WTC11 (cell line): ENCODE measurements at places on chromosomes 4 and X.

GRCh38 chrX:49840679-49841078 is 11.6 kb downstream of the PAGE4 start:
- peak; percentile 79 for DNase-seq

GRCh38 chr4:139457318-139457717 is 3.4 kb downstream of the RAB33B start:
- DNase-seq: no peak

DNA sequence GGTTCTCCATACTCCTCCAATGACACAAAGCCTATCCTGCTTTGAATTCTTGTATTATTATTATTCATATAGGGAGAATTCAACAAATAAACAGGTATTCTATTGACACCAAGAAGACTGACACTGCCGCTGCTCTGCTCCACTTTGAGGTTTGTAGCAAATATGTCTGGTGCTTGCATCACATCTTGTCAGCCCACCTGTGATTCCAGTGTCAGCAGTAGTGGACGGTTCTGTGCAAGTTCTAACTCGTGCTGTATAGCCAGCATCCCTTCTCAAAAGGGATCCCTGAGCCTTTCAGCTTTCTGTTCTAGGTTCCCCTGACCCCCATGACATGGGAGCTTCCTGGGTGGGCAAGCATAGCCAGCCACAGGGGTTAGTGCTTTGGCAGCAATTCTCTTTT is 296.0 kb upstream of the FTHL17 start:
- DNase-seq: no peak

GRCh38 chrX:156001001-156001666 is 3.6 kb downstream of the IL9R start:
- DNase-seq: no peak

DNA sequence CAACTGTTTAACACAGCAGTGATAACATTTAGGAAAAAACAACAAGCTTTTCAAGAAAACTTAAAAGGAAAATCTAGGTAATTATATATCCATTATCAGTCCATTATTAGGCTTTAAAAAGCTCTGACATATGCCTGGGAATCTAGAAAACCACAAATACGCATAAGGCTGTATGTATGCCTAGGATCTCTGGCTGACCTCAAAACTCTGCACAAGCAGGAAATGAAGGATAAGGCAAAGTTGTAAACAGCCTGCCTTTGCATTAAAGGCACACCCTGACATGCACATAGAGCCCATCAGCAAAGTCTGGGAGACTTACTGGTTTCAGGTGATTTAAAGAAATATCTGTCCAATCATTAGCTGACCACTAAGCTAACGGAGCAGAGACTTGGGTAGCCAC is 14.0 kb downstream of the TIMP1 start:
- DNase-seq: no peak

DNA sequence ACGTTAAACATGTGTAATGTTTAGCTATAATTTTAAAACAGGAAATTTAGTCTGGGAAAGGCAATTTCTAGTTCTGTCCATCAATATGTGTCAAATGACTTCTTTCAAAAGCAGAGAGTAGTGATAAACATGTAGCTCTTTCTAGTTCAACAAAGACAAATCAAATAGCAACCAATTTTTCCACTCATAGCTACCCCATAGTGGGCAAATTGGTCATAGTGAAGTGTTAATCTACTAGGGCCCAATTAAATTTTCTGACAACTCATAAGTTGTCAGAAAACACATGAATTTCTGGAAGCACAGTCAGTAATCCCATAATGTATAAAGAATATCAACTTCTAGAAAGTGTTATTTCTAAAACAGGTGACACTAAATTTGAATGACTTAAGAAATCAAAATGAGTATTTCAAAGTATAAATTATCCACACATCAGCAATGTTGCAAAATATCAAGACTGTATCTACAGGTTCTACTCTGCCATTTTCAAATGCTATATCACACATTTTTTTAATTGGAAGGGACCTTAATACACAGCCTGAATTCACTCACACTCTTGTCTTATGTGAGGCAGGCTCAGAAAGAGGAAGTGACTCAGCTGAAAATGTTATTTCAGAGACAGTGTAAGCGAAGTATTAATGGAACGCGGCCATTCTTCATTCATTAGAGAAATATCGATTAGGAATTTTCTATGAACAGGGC is 7.7 kb downstream of the OCIAD2 start:
- DNase-seq: no peak

DNA sequence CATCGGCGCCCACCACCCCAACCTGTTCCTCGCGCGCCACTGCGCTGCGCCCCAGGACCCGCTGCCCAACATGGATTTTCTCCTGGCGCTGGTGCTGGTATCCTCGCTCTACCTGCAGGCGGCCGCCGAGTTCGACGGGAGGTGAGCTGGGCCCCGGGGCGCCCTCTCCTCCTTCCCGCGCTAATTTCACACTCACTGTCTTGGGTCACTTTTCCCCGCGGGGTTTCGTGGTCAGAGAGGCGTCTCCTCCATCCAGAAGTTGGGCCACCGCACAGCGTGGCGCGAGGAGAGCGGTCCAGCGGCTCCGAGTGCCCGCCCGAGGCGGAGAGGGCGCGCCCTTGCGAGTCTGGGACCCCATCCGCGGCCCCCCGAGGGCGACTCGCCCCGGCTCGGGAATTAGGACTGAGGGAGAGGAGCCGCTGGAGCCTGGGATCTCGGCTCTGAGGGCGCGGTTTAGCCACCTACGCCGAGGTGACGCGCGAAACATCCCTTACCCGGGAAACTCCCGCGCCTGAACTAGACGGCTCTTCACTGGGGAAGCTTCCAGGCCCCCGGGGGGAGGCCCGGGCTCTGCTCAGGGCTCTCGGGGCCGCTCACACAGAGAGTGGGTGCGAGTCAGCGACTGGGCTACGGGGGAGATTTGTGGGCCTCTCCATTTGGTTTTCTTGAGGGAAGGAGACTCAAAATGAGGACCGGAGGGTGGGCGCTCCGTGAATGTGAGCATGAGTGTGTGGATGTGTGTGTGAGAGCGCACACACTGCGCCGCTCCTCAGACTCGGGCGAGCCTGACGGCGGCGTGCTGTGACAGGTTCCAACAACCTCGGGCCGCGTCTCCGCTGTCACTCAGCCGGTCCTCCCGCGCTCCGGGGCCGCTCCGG is 551 bp downstream of the NPNT start:
- DNase-seq: peak; percentile 54
